ENCODE measurements at places on chromosomes 1 and 21.

GRCh38 chr1:25927521-25928265 lies 21.5 kb upstream of the STMN1 start:
- no peak for DNase-seq

DNA sequence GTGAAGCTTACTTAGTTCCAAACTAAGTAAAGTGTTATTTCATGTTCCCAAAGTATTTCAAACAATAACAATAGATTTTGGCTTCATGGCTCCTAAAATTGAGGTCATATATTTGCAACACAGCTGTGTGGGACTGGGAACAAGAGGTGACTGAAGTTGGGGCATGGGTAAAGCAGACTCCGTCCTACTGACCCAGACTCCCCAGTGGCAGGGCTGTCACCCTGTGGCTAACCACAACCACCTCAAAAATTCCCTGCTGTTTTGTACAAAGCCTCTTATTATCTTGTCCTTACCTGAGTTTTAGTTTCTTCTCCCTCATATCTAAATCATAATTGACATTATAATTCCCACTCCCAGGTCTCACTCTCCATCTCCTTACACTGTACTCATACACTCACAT lies 117.6 kb downstream of the PTGER3 start:
- DNase-seq = no peak

DNA sequence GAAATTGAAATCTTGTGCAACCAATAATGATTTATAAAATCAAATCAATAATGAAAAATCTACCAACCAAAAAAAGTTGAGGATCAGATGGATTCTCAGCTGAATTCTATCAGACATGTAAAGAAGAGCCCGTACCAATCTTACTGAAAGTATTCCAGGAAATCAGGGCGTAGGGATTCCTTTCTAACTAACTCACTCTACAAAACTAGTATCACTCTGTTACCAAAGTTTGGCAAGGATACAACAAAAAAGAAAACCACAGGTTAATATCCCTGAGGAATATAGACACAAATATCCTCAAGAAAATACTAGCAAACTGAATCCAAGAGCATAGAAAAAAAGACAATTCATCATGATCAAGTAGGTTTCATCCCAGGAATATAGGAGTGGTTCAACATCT lies 52.8 kb upstream of the ADGRL4 start:
- no peak for DNase-seq

- no peak for DNase-seq
Observed at GRCh38 chr1:180974236-180974635, 48.4 kb downstream of the STX6 start.

Data from GDM1 (cell line).